ENCODE measurements at places on chromosomes 2 and 18.

- DNase-seq = no peak
Observed at GRCh38 chr2:109407276-109408042, 206.3 kb downstream of the SEPTIN10 start.

DNA sequence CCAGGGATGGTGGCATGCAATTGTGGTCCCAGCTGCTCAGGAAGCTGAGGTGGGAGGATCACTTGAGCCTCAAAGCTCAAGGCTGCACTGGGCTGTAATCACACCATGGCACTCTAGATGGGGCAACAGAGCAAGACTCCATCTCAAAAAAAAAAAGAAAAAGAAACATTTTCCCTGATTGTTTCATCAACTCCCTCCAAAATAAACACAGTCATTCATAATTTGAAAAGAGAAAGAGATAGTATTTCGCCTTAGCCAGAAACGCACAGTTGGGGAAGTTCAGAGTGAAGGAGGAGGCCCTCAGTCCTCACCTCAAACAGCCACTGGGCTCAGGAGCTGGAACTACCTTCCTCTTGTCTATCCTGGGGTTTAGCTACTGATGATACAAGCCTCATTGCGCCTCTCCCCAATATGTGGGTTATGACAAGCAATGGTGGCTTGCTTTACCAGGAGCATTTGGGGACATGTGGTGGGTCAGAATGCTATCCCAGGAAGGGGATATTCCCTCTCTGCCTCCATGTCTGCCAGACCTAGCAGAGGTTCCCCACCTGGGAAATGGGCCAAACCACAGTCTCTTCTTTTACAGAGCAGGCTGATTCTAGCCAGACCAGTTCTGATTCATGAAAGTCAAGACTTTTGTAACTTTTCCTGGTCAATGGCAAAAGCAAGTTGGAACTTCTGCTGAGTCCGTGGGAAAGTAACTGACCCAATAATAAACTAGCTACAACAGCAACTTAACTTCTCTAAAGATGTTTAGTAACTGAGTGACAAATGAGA, 22.2 kb upstream of the TMEM87B start:
- no peak for DNase-seq

- no peak for DNase-seq
Observed at GRCh38 chr2:203444738-203445137, 90.4 kb downstream of the RAPH1 start.

- no peak for DNase-seq
Observed at GRCh38 chr2:83596592-83597282, 862.3 kb downstream of the SUCLG1 start.

GRCh38 chr2:224366267-224366844, 35.6 kb downstream of the FAM124B start:
- DNase-seq = no peak

- DNase-seq = no peak
Observed at GRCh38 chr2:241762321-241762932, 14.2 kb upstream of the GAL3ST2 start.

DNA sequence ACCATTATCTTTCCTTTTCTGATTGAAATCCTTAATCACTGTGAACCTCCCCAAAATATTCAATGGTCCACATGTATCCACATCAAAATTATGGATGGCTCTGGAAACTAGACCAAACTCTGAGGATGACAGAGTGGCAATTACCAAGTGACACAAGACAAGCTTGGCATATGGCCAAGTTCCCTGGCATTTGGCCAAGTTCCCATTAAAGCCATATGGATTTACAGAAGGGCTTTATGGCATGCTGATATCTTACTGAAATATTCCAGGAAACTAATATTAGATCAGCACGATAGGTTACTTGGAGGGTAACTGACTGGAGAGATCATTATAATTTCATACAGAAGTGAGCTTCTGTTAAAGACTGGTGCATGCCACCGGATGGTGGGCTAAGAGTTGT, 21.9 kb upstream of the CERS6 start:
- no peak for DNase-seq

DNA sequence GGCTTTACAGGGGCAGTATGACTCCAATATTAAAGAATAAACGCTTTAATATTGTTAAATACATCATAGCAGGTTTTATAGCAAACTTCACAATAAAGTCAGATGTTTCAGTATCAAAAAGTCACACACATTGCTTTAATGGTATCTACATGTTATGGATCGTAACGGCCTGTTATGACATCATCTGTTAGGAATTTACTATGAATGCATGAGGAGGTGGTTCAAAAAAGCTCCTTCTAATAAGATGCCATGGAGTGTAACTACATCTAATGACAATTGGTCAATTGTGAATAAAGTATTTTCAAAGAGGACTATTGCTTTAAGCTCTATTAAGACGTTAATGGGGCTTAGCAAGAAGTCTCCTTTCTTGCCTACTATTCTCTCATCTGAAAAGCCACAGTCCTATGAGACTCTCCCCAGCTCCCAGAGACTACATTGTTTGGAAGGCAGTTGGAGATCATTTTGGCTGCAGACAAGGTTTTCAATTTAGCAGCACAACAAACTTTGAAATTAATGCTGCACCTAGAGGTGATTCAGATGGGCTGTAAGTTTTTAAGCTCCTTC, 300.7 kb upstream of the MEIS1 start:
- DNase-seq = no peak

- DNase-seq = no peak
Observed at GRCh38 chr2:33314541-33314940, 161.9 kb upstream of the RASGRP3 start.

DNA sequence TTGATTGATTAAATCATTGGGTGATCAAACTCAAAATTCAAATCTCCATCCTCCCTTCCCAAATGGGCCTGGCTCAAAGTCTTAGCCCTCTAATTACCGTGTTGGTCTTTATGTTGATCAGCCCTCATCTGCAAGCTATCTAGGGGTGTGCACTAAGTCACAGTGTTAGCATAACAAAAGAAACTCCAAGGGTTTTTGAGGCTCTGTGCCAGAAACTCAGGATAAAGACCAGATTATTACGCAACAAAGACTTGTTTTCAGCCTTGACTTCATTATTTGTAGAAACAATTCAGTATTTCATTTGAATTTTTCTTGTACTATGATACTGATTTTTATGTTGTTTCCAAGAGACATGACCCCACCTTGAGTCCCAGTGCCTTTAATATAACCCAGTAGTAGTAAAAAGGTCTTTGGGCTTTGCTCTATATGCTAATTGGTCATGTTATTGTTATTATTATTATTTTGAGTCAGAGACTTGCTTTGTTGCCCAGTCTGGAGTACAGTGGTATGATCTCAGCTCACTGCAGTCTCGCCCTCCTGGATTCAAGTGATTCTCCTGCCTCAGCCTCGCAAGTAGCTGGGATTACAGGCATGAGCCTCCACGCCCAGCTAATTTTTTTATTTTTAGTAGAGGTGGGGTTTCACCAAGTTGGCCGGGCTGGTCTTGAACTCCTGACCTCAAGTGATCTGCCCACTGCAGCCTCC, 13.9 kb downstream of the PSMD14 start:
- DNase-seq = no peak

DNA sequence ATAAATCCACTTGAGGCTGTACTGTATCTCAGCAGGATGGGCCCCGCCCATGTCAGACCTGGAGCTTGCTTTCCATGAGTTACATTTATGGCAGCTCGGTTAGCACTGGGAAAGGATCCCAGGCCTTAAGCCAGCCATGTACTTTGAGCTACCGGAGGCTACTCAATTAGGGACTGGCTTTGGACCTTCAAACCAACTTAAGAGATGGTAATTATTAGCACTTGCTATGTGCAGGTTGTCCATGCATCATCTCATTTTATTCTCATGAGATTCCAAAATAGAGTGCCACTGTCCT, 64.4 kb downstream of the ACTR2 start:
- DNase-seq = no peak

GRCh38 chr2:237408335-237409000, 5.5 kb downstream of the COL6A3 start:
- DNase-seq = no peak

- DNase-seq = no peak
Observed at GRCh38 chr18:36672437-36673344, 156.1 kb downstream of the TPGS2 start.

DNA sequence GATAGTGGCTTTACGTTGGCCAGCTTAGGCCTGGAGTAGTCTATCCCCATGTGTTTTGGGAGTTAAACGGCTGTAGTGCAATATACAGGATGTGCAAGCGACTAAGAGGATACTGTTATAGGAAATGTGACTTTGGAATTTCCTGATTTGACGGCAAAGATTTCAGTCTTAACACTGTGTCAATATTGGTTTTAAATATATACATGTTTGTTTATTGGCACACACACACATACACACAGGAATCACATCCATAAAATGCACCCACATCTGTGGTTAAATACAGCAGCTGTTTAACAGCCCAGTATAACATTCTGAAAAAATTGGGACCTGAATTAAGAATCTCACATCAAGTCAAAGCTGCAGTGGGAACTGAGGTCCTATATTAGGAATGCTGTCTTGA, 347.1 kb downstream of the TXNL1 start:
- DNase-seq = no peak

DNA sequence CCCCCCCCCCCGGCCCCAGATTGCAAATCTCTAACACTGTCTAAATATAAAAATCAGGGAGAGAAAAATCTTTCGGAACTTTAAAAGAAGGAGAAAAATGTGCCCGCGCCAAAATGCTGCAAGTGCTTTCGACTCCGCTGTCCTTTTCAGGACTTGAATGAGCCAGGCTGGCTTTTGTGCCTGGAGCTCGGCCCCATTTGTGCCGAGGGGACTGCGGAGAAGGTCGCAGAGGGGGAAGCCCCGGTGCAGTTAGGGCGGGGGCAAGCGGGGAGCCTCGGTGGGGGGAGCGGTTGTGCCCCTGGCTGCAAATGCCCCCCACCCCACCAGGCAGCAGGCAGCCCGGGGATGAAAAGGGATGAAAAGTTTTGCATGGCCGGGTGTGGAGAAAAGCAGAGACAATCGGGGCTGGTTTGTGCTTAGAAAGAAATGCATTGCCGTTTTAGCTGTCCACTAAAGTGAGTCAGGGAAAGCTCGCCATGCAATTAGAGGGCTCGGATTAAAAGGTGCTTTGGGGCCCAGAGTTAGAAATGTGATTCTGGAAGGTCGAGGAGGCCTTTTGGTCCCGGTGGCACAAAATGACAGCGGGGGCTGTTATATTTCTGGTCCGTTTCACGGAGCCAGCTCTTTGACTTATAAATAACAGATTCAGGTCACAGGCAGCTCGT, 1.6 kb downstream of the INHBB start:
- DNase-seq = no peak

DNA sequence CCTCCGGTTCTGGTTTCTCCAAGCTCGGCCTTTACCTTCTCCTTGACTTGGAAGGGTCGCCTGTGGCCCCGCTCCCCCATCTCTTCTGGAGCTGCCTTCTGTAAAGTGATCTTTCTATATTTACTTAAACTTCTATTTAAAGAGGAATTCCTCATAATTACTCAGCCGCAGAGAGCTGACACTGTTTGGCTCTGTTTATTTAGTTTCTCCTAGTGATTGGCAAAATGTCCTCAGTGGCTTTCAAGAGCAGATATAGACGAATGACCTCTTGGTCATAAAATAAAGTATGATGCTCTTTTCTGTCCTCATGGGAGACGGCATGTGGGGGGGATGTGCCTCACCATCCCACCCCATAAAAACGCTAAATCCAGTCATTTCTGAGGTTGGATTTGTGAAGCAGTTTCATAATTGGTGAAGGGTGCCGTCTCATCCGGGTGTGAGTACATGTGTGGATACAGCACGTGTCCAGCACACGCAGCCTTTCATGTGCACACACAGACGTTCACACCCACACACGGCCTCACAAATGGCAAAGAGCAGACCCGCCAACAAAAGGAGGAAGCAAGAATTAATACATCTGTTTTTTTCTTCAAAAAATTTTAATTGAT, 43.4 kb upstream of the SMAD7 start:
- no peak for DNase-seq

DNA sequence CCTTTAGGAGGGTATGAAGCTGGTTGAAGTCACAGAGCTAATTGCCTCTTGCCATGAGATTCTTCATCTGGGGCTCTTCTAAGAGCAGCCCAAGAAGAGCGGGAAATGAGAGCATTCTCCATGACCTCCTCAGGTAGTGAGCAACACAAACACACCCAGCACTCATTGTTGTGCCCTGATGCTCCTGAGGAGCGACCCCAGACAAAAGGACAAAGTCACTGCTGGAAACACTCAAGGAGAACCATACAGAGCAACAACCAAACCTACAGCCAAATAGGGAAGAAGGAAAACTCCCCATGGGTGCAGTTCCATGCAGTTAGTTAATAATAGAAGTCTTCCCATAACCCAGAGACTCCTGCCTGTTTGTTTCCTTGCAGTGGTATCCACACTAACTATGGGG, 426.0 kb upstream of the CRIM1 start:
- DNase-seq = no peak

DNA sequence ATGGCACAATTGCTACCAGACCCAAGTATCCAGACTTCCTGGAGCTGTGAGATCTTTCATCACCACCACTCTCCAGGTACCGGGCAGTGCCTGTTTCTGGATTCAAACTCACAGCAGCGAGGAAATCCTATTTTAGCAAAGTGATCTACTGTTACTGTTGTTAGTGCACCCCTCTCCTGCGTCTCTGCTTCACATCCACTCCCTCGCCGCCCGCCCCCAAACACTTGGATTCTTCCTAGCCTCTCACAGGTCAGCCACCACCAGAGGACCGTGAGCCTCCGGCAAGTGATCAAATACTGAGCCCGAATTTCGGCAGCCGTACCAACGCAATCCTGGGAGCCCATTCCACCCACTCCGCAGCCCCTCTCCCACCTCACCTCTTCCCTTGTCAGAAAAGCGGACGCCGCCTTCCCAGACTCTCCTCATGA, 519 bp downstream of the METTL4 start:
- DNase-seq = peak; percentile 42

DNA sequence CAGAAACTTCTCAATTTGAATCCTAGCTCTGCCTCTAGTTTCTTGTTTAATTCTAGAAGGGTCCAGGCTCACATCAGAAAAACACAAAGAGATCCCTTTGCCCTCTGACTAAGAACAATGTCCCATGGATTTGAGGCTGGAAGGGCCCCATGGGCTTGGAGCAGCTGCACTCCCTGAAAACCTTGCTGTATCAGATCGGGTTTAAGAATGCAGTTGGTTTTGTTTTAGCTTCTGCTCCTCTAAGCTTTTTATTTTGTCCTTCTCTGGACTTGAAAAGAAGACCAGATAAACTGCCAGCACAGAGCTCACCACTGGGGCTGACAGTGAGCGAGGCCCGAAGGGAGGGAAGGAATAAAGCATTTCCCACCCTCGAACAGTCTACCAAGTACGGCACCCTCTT, 69.2 kb upstream of the WIPF1 start:
- DNase-seq = no peak

GRCh38 chr2:6977113-6977741, 60.0 kb downstream of the RNF144A start:
- DNase-seq = no peak

DNA sequence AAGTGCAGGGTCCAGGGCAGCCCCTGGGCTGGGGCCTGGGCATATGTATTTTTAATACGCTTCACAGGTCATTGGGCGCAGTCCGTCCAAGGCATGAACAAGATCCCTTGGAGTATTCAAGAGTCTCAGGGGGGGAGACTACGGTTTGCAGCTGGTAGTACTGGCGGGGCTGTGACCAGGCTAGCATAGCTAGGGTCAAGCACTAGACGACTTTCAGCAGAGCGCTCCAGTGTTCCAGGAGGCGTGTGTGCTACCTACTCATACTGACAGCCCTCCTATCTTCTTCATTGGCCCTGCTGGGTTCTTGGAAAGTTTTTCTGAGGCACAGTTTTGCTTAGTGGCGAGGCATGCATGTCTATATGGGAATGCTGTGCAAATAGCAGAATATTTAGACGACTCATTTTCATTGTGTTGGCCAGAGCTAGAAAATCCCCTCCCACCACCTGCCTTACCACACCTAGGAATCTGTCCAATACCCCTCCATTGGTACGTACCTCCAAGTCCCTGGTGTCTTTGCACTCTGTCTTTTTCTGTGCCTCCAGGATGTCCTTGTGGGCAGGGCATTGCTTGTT, 68.2 kb downstream of the GLI2 start:
- no peak for DNase-seq

GRCh38 chr18:63135101-63135500, 184.5 kb downstream of the BCL2 start:
- DNase-seq = no peak

Measured in activated T-helper 1 cell treated with Interleukin-2 at 50 U/mL for 16 hours (primary cell).